ENCODE measurements at places on chromosomes 5 and 9.
A peak's percentile ranks its signal among the peaks of the same experiment; 100 is the strongest.

- no peak for DNase-seq
Observed at GRCh38 chr9:21661626-21662025, 140.8 kb upstream of the MTAP start.

- DNase-seq = peak; percentile 19
Observed at GRCh38 chr5:50325237-50325832, 115.8 kb downstream of the EMB start.

- DNase-seq = no peak
Observed at GRCh38 chr5:154860123-154860522, 1.7 kb downstream of the CNOT8 start.

GRCh38 chr5:592158-592557 is 20.0 kb upstream of the CEP72 start:
- no peak for DNase-seq

DNA sequence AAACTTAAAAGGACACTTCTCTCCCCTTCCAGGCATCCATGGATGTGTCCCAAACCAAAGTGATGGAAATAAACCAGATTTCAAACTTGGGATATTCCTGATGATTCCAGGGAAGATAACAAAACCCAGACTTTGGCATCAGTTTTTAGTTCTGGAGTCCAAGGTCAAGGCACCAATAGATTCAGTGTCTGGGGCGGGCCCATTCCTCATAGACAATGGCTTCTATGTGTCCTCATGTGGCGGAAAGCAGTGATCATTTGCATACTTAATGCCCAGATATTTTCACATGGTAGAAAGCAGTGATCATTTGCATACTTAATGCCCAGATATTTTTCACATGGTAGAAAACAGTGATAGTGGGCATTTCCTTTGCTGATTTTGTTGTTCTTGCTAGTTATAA is 151.4 kb upstream of the DAP start:
- no peak for DNase-seq

DNA sequence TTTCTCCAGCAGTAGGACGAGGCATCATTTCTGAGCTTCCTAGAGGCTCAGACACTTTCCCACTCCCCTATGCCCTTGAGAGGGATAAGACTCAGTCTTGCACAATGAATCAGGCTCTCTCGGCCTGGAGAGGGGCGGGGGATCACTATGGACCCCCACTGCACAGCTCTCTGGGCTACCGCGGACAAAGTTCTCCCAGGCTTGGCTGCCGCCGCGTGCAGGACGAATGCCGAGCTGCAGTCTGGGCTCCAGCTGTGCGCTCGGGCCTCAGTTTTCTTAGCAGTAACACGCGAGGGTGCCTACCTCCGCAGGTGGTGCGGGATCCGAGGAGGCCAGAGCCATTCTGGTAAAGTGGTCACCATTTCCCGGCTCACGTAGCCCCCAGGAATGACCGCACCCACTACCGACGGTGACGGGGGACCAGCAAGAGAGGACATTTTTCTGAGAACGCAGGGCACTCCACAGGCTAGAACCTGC is 3.4 kb upstream of the MYORG start:
- no peak for DNase-seq

DNA sequence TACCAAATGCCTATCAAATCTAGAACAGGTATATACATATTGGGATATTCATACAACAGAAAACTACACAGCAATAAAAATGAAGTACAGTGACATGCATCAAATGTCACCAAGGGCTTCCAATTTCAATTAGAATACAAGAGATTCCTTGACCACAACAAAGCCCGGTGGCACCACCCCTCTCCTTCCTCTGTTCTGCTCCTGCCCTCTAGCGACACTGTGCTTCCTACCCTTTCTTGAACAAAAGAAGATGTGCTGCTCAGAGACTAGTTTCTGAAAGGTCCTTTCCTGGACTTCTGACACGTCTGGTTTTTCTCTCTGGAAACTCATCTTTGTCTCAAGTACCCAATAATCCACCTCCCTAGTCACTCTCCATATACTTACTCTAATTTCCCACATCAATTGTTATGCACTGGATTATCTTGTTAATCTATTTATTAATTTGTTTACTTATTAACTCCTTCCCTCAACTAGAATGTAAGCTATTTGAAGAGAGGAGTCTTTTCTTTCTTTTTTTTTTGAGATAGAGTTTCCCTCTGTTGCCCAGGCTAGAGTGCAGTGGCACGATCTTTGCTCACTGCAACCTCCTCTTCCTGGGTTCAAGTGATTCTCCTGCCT is 70.4 kb upstream of the CTSV start:
- DNase-seq = no peak

- no peak for DNase-seq
Observed at GRCh38 chr9:137375321-137376058, 47.5 kb downstream of the EXD3 start.

GRCh38 chr5:74870299-74871067 is 4.3 kb upstream of the FAM169A start:
- DNase-seq = no peak

DNA sequence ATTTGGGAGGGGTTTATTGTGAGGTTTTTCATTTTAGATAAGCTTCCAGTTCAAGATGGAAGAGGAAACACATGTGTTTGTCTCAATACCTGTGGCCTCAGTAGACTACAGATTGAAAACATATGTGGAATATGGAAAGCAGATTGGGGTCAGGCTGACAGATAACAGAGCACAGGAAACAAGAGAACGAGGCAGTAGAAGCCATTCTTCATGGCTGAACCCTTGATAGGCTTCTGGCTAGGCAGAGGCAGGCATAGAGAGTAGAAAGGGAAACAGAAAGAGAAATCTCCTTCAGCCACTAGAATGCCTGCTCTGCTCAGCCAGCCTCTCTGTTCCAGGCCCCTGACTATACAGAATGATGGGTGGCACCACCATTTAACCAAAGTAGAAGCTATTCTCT is 152.5 kb downstream of the MUSK start:
- no peak for DNase-seq

DNA sequence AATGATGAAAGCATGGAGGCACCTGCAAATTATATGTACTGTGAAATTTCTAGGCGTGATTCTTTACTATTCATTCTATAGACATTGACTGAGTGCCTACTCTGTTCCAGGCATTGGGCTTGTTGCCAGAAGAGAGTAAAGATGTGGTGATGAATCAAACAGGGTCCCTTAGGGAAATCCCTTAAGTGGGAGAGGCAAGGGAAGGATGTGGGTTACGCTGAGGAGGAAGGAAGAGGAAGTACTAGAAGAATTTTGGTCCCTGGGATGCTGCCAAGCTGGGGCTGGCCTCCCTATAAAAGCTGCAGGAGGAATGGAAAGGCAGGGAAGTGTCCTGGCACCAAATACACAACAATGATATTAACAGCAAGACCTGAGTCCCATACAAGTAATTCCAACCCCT is 76.7 kb upstream of the SPOCK1 start:
- no peak for DNase-seq

GRCh38 chr9:128824911-128825310 is 4.7 kb downstream of the SPOUT1 start:
- DNase-seq = no peak

- DNase-seq = no peak
Observed at GRCh38 chr5:133353741-133354140, 258.6 kb downstream of the FSTL4 start.

DNA sequence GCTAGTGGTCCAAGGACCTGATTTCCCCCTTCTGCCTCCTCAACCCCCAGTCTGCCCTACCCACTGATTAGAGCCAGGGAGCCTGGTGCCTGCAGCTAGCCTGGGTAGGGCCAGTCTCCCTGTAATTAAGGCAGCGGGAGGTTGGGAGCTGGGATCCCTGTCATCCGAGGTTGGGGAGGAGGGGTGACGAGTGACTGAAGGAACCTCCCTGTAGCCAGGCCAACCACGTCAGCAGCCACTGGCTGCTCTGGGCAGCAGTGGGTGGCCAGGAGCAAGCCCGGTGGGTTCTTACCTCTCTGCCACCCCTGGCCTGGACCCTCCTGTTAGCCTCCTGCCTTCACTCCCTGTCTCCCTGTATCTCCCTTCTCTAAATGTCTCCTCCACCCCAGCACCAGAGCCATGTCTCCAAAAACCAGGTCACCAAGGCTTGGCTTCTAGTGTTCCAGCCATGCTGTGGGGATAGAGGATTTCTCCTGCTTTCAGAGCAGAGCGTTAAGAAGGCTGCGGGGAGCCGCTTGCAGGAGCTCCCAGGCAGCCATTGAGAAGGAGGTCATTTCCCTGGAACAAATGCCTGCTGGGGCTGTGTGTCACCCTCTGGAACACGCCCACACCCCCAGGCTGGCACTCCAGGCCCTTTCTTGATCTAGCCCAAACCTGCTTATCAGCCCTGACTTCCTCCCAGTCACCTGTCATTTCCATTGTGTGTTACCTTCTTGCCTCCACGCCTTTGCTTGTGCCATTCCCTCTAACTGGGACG is 65.0 kb upstream of the GGTA1 start:
- DNase-seq = peak; percentile 82

DNA sequence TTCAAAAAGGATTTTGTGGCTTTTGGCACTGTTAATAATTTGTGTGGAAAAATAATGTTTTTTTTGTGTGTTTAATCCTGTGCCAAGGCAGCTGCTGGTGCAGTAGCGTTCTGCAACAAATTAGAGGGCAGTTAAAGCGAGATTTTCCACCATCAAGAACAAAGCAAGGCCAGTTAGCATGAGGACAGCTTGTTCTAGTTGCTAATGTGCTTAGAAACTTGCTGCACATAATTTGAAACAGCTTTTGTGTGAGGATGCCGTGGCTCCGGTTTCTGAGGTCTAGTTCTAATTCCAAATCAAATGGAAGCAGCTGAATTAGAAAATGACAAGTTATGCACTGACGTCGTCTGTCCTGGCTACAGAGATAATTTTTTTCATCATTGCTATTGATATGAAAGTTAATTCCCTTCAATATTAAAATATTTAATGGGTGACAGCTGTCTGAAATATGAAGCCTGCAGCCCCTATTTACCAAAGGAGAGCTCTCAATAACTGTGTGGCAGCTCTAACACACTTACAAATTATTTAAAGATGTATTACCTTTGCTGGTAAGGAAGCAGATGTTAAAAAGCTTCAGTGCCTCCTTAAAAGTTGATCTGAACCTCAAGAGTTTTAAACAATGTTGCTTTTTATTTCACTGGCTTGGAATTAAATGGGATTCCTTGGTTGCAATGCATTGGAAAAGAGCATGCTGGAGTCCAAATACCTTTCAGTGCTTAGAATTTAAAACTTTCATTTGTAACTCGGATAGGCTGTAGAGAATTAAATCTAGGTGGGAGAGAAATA is 128.6 kb downstream of the SPATA31D1 start:
- peak; percentile 47 for DNase-seq

- DNase-seq = no peak
Observed at GRCh38 chr5:149235841-149236240, 35.8 kb upstream of the AFAP1L1 start.

- no peak for DNase-seq
Observed at GRCh38 chr9:11016081-11016480, 403.3 kb upstream of the PTPRD start.

- peak; percentile 0 for DNase-seq
Observed at GRCh38 chr5:140882591-140882899, 621 bp downstream of the PCDHA13 start.

DNA sequence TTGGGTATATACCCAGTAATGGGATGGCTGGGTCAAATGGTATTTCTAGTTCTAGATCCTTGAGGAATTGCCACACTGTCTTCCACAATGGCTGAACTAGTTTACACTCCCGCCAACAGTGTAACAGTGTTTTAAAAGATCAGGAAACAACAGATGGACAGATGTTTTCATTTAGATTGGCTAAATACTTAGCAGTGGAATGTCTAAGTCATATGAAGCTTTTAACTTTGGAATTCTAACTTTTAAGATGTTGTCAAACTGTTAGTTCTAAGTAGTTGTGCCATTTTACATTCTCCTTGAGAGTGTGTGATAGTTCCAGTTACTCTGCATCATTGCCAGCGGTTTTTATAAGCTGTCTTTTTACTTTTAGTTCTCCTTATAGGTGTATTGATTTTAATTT is 688.8 kb downstream of the SEMA5A start:
- no peak for DNase-seq

GRCh38 chr5:157108976-157109375 is at the start of gene HAVCR2:
Gene HAVCR2, minus strand, starts transcription at chr5:157109044. Its CDS starts 61 bp downstream, at chr5:157108983.
- DNase-seq = no peak

- no peak for DNase-seq
Observed at GRCh38 chr5:38453921-38454320, 102.5 kb downstream of the LIFR start.

DNA sequence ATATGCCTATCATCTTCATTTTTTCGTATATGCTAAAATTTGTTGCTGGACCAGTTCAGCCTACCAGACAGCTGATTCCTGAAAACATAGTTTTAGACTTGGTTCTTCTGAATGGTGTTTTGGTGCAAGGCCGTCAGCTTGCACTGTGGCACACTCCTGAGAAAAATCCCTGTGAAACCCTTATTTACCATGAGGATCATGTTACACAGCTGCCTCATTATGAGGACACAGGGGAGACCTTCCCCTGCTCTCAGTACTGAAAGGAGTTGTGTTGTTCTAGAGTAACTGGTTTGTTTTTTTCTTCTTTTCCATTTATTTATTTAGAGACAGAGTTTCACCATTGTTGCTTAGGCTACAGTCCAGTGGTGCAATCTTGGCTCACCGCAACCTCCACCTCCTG is 37.6 kb downstream of the MAST4 start:
- peak; percentile 73 for DNase-seq

DNA sequence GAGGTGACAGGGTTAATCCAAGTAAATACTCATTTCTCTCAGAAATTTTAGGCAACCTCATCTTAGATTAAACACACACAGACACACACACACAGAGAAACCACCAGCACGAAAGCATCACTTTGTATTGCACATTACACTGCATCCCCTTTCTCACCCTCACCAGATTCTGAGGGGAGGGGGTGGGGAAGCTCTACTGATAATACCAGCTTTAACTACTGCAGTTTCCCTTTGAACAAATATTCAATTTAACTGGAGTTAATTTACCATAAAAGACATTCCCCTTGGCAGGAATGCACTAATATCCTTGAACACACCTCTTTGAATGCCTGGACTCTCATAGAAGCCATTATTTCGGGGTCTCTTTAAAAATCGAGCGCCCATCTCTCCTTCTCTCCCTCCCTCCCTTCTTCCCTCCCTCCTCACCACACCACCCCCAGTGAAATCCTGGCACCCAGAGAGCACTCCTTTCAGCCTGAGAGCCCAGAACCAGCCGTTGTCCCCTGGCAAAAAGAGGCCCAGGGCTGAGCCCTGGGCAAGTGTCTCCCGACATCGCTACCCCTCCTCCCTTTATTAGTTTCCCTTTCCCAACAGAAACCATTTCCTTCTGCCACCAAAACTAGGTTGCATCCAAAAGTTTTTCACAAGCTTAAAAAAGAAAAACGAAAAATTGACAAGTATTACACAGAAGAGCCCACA is 2.8 kb upstream of the NFIB start:
- DNase-seq = peak; percentile 37

- no peak for DNase-seq
Observed at GRCh38 chr5:1292139-1292538, 2.7 kb downstream of the TERT start.

- no peak for DNase-seq
Observed at GRCh38 chr9:2128141-2128540, 113.0 kb downstream of the SMARCA2 start.

GRCh38 chr9:99016681-99017387 is 73.1 kb downstream of the COL15A1 start:
- no peak for DNase-seq
